ENCODE measurements at places on chromosomes 5 and 9. TPM values are rescaled to one million over a fixed set of nuclear protein-coding genes. Genes with fewer than 3 reads are reported as not detected.

GLIPR2 gene
- 18.8 TPM for total RNA-seq

CNTNAP3 gene
- 6.4 TPM for total RNA-seq

DMRT3 gene
- total RNA-seq, result not detected

TAF1L gene
- total RNA-seq, result under 0.01 TPM

NR2F1 gene
- total RNA-seq, result 10.2 TPM

SLC6A3 gene
- not detected for total RNA-seq

SOX30 gene
- total RNA-seq, result not detected

PRRX2 gene
- 17.9 TPM for total RNA-seq

CNTNAP3B gene
- 13.3 TPM for total RNA-seq

CCDC152 gene
- total RNA-seq, result 0.26 TPM

SPATA31D4 gene
- total RNA-seq, result not detected

MBLAC2 gene
- 5.5 TPM for total RNA-seq

FGF10 gene
- total RNA-seq, result 2.2 TPM

EIF4E1B gene
- total RNA-seq, result not detected

DAB2 gene
- 135 TPM for total RNA-seq

FAM114A2 gene
- 37.3 TPM for total RNA-seq

ITGA2 gene
- 167 TPM for total RNA-seq

CDC20B gene
- 0.07 TPM for total RNA-seq

MLANA gene
- total RNA-seq, result not detected

Data from smooth muscle cell of the pulmonary artery (primary cell).